Kidney (tissue), 22 donors: ENCODE measurements at places on chromosomes 7 and 10. TPM values are rescaled to one million over a fixed set of nuclear protein-coding genes. Genes with fewer than 3 reads are reported as not detected.

The C10orf88 gene
- polyA plus RNA-seq = 4.3 TPM

The NRP1 gene
- 40.5 TPM for polyA plus RNA-seq

The UPK3BL2 gene
- 6.8 TPM for polyA plus RNA-seq

The SYT15 gene
- polyA plus RNA-seq = 2.1 TPM

The CNPY1 gene
- not detected for polyA plus RNA-seq

The PROSER2 gene
- polyA plus RNA-seq = 8.1 TPM

The NPC1L1 gene
- 2.4 TPM for polyA plus RNA-seq

The CLEC5A gene
- polyA plus RNA-seq = not detected

The CLDN4 gene
- 82.6 TPM for polyA plus RNA-seq

The FGFR2 gene
- polyA plus RNA-seq = 20.2 TPM

The PTN gene
- polyA plus RNA-seq = 17.2 TPM
